Thyroid gland (tissue), 4 donors: ENCODE measurements at places on chromosomes 3 and 15. TPM values are rescaled to one million over a fixed set of nuclear protein-coding genes. Genes with fewer than 3 reads are reported as not detected.

Gene GOLGA6B
- total RNA-seq, result not detected

DNA sequence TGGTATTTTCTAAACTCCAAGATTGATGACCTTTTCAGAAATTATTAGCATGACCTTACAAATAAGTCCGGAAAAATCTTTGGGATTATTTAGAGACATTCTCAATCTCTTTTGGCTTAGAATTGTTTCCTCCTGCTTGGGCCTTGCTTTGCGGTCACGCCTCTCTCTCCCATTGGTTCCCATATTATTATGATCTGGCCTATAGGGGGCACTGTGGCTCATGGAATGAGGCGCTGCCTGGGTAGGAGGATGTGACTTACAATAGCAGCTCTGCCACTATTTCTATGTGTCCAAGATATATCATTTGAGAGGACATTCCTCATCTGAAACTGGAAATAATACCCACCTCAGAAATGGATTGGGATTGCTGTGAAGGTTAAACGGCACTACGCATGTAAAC, 464.9 kb downstream of the MFSD1 start:
- DNase-seq, result peak; percentile 11
- H3K27me3 ChIP-seq, result no peaks in the 10 kb centered on the region
- H3K36me3 ChIP-seq, result no peaks in the 10 kb centered on the region
- H3K27ac ChIP-seq, result no peak overlapping the region
- H3K4me3 ChIP-seq, result no peak overlapping the region
- no peaks in the 10 kb centered on the region for H3K4me1 ChIP-seq

GRCh38 chr3:45398178-45398577, 9.8 kb downstream of the LARS2 start:
- no peak overlapping the region for H3K27ac ChIP-seq
- DNase-seq, result no peak
- H3K36me3 ChIP-seq, result peaks cover 29% of the 10 kb centered on the region
- H3K4me1 ChIP-seq, result no peaks in the 10 kb centered on the region

GRCh38 chr3:8663177-8664061, 18.8 kb upstream of the SSUH2 start:
- H3K27me3 ChIP-seq, result no peaks in the 10 kb centered on the region
- no peak overlapping the region for H3K4me3 ChIP-seq
- peaks cover 21% of the 10 kb centered on the region for H3K4me1 ChIP-seq
- DNase-seq, result peak; percentile 58
- H3K27ac ChIP-seq, result no peak overlapping the region
- no peaks in the 10 kb centered on the region for H3K36me3 ChIP-seq

DNA sequence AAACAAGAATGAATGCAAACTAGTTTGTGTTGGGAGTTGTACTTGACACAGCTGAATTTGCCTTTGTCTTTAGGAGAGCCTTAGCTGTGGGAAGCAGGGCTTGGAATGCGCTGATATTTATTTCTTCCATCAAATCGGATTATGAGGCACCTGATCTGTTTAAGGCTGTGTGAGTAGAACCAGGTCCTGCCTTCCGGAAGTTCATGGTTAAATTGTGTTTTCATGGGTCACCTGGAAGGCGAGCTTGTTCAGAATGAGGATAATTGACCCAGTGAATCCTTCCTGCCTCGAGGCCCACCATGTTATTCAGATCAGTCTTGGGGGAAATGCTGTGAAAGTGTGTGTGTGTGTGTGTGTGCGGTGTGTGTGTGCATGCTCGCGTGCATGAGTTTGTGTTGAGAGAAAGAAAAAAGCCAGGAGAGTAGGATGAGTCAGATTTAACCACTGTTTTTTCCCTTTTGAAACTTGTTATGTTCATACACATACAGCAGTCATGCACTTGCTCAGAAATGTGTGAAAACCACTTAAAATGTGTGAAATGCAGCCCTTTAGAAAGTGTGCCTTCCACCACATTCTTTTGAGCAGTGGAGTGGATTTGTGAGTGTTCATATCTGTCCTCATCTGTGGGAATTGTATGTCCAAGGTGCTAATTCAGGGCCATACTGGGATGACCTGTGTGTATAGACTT, 36.7 kb downstream of the SMAD3 start:
- no peaks in the 10 kb centered on the region for H3K36me3 ChIP-seq
- H3K4me3 ChIP-seq, result no peak overlapping the region
- no peak overlapping the region for H3K27ac ChIP-seq
- no peak for DNase-seq

Gene CILP
- total RNA-seq, result 3.1 TPM
